ENCODE measurements at places on chromosomes 11 and 22.

GRCh38 chr11:102143867-102144266 is 33.6 kb downstream of the YAP1 start:
- no peak for DNase-seq

DNA sequence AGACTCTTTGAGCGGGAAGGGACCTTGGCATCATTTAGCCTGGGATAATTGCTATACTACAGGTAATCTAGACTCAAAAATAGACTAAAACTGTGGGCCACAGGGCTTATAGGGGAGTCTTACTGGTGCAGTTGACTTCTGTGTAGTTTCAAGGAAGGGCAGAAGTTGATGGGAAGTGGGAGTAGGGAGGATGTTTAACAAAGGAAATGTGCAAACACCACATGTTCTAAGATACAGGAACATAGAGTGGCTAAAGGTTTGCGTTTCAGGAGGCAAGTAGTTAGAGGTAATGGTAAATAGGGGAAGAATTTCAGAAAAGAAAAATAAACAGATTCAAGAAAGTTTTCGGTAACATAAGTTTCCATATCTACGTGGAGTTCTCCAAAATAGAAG is 14.4 kb upstream of the SORL1 start:
- DNase-seq, result no peak

DNA sequence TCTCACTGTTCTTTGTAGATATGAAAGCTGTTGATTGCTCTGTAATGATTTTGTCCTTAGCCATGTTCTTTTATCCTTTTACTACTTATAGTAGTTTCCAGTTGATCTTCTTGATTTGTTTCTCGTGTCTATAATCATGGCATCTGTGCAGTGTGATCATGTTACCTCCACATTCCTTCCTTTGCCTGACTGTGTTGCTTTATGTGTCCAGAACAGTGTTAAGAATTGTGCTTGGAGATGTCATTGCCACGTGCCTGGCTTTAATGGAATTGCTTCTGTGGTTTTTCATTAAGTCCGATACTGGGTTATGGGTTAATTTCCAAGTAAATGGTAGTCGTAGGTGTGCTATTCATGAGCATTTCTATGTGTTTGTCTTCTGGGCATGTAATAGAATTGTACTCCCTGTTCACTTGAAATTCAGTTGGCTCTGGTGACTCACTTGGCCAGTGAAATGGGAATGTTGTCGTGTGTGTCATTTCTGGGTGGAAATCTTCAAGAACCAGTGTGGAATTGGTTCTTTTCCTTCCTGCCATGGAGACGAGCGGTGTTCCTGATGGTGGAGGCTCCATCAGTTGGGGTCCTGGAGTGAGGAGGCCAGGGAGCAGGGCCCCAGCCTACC is 6.8 kb downstream of the GTSE1 start:
- no peak for DNase-seq

- no peak for DNase-seq
These were observed 15.9 kb upstream of the MUC6 start for GRCh38 chr11:1052133-1053011.

- DNase-seq, result no peak
These were observed 61.9 kb downstream of the CYB5R2 start for GRCh38 chr11:7611411-7611810.

DNA sequence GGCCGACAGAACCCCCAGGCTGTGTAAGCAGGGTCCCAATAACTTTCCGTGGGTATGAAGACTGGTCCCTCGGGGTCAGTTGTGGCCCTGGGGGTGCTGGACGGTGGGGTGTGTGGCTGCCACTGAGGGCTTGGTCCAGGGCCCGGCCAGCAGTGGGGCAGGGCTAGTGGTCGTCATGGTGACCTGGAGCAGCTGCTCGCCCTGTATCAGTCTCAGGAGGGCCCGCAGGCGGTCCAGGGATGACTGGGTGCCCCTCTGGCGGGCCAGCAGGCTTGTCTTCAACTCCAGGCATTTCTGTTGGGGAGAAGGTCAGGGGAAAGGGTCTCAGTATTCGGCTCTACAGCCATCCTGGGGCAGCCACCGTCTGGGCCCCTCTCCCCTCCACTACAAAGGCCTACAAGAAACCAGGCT is 126.8 kb downstream of the PHF21B start:
- DNase-seq, result no peak

DNA sequence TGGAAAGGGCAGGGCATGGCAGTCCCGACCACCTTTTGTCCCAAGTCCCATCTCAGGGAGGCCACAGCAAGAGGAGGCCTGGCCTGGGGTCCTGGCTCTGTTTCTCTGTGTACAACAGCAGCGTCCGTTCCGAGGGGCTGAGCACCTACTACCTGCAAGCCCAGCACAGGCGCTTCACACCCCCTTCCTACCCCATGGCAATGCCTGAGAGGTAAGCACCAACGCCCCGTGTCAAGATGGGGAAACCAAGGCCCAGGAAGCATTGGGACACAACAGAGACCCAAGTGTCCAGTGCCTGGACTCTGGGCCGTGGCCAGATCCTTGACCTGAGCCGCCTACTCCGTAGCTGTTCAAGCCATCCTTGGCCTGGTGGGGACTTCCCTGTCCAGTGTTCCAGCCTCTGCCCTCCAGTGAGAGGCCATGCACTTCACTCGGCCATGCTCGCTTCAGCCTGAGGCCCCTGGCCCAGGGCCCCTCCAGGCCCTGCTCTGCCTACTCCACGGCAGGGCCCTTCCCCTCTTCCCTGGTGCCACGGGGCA is 14.3 kb upstream of the TCF20 start:
- DNase-seq, result no peak

GRCh38 chr22:31738566-31738965 is 11.4 kb downstream of the PRR14L start:
- DNase-seq, result no peak

DNA sequence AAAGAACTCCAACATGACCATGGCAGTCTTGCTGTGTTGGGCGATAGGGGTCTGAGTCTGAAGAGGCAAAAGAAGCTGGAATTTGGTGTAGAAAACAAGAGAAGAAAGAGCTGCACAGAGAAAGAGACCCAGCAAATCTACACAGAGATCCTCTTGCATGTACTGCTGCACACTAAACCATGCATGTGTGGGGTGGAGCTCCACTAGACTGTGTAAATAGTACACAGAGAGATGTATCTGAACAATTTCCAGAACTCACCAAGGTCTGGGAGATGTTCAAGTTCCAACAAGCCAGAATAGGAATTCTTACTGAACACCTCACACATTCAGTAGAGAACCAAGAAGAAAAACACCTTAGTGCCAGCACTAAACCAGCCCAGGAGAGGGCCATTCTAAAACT is 42.3 kb downstream of the CSF2RB start:
- no peak for DNase-seq

DNA sequence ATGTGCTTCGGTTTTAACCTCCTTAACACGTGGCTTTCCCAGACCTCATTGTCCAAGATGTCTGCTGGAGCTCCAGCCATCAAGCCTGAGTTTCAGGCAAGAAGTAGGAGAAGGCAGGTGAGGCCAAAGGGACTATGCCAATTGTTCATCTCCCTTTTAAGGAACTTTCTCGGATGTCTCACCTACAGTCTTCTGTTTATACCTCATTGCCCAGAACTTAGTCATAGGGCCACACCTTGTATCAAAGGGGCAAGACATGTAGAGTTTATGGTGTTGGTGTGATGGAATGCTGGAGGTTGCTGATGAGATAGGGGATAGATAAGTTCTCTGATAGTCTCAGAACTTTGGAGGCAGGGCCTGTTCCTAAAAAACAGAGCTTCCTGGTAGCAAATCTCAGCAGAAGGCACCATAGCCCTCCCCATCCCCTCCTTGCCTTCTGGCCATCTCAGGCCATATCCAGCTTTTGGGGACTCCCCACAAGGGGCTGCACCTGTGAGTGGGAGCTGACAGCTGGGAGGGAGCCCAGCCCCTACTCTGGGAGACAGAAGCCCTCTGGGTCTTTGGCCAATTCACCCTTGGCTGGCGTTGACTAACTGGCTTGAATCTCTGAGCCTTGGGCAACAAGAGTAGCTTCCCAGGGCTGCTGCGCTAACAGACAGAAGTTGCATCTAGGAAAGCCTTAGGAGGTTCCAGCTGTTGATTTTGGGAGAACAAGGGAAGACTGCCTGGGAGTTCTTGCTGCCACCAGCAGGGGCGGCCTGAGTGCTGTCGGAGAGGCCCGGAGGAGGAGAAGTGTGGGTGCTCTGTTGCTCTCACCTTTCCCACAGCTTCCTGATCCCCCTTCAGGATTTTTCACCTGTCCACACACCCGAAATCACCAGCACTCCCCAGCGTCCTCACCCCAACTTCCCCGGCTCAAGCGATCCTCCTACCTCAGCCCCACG is 149.8 kb upstream of the THY1 start:
- DNase-seq, result no peak

DNA sequence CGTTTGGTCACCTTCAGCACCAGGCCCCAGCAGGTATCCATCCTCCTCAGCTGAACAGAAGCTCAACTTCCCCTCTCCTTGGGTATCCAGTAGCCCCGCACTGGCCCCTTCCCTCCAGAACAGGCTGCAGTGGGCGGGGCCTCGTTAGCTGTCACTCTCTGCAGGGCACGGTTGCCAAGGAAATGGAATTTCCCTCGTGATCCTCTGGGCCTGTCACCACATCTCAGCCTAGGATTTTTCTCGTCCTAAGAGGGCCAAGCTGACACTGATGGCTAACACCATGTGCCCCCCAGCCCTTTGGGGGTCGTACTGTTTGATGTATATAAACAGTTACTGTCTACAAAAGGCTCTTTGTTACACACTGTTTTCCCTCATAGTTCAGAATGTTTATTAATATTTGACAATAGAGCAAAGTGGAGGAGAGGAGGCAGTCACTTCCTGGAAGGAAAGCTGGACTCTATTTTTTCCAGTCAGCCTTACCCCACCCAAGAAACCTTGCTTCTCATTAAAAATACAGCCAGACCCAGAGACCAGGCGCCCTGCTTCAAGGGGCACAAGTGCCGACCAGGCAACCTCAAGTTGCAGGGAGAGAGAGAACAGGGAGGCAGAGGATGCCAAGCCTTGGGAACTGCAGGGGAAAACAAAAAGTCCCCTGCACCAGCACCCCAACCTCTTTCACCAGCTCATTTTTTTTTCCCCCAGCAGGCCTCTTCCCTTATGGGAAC is 44.5 kb downstream of the FEZ1 start:
- no peak for DNase-seq

DNA sequence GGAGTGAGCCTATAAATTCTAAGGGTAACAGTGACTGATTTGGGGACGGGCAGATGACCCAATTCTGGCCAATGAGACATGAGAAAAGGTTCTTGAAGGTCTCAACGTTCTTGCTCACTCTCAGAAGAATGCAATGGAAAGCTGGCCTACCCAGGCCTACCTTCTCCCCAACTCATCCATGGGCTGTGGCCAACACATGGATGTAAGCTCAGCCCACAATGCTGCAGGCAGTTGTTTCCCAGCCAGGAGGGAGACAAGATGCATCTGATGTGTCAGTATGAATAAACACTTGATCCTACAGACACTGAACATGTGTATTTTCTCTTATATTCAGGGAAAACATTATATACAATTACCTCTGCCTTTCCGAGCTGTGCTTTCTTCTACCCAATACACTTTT is 24.4 kb downstream of the PI4KA start:
- no peak for DNase-seq

DNA sequence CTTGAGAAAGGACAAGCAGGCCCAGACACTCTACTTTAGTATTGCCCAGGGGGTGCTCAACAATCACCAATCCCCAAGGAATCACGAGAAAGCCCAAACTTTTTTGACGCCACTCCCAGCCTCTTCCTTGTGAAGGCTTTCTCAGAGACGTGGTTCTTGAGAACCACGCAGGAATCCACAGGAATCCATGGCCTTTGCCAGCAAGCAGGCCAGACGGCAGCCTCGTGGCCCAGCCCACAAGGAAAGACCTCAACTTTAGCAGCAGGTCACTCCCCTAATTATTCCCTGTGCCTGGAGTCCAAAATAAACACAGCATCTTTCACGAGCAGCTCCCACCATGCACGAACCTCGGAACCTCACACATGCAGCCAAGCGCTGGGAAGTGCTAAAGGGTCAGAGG is 104.2 kb downstream of the WT1 start:
- no peak for DNase-seq

GRCh38 chr11:104148074-104148473 is 15.9 kb downstream of the PDGFD start:
- DNase-seq, result no peak

GRCh38 chr22:48927591-48927990 is 900.1 kb downstream of the BRD1 start:
- no peak for DNase-seq

DNA sequence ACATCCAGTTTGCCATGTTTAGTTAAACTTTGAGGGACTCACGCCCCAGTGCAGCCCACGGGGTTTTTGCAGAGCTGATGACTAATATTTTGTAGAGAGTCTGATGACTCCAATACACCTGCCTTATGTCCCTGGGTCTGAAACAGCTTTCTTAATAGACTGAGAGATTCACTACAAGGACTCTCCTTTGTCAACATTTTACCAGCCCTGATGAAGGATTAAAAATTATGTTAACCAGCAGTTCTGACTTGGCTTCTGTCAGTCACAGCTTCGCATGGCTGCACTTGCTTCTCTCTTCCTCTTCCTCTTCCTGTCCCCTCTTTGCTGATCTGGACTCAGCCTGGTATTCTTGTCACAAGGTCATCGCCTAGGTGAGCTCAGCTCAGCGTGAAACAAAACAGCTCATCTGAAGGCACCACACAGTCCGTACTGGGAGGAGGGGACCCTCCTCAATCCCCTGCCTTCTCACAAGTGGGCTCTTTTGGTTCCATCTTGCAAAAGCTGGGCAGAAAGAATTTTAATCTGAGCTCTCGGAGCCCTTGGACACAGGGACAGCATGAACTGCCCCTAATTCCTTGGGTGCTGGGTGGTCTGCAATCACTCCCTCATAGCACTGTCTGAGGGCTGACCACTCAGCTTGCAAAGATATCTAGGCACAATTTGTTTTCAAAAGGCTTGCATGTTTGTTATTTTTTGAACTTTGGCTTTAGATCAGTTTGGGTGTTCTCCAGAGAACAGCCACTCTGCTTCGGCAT is 38.1 kb upstream of the POU2AF1 start:
- no peak for DNase-seq

DNA sequence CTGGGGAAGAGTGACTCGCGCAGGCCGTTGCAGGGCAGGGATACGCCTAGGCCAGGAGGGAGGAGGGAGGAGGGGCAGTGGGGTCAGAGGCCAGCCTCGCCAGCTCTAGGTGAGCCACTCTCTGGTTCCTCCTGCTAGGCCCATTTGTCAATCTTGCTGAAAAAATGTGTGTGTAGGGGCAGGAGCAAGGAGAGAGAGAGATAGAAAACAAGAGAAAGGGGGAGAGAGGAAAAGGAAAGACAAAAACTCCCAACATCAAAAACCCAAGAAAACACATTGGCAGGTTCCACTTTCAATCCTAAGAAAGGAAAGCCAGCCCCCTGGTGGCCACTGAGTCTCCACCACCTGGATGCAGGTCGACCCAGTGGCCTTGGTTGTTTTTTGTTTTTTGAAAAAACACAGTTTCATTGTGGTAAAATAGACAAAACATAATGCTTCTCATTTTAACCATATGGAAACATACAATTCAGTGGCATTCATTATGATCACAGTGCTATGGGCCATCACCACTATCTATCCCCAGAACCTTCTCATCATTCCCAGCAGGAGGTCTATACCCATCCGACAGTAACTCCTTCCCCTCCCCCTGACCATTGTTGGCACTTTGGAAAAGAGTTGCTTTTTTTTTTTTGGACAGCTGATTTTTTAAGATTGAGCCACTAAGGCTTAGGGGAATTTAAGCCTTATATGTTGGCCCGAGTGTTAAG is 10.9 kb downstream of the OMP start:
- DNase-seq, result no peak

- no peak for DNase-seq
These were observed 22.0 kb downstream of the ATG13 start for GRCh38 chr11:46639197-46639839.
